ENCODE measurements at places on chromosomes 5 and 9.

GRCh38 chr9:136181784-136182419 is 23.0 kb downstream of the LHX3 start:
- no peak for DNase-seq

DNA sequence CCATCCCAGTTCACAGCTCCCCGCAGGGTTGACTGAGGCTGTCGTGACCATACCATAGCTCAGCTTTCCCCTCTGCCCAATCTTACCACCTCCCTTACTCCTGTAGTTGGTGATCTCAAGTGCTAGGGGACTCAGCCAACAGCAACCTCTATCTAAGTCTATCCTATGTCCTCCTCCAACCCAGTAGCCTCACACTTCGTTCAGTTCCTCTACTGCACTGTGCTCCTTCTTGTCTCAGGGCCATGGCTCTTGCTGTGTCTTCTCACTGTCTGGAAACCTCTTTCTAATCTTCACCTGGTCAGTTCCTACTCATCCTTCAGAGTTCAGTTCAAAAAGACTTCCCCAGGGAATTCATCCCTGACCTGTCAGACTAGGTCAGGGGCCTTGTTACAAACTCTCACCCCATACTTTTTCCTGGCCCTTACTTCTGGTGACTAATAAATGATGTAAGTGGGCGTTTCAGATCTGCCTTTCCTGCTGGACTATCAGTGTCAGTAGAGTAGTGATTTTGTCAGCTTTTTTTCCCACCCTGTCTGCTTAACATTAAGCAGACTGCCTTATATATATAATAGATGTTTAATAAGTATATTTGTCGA is 53.6 kb upstream of the NR3C1 start:
- no peak for DNase-seq

DNA sequence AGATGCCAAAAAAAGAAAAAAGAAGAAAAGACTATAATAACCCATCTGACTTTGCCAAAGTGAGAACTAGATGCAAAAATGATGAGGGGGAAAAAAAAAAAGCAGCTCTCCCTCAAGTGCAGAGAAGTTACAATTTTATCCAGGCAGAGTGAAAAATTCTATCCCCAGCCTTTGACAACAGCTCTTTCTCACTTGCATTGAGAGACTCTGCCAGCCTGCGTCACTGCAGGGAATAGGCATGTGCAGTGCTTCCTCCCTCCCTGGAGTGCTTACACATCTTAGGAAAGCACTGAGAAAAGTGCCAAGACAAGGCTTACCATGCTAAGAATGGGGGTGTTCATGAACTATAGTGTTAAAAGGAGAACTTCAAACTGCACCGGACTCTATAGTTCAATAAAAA is 418.6 kb upstream of the TYRP1 start:
- DNase-seq: no peak

DNA sequence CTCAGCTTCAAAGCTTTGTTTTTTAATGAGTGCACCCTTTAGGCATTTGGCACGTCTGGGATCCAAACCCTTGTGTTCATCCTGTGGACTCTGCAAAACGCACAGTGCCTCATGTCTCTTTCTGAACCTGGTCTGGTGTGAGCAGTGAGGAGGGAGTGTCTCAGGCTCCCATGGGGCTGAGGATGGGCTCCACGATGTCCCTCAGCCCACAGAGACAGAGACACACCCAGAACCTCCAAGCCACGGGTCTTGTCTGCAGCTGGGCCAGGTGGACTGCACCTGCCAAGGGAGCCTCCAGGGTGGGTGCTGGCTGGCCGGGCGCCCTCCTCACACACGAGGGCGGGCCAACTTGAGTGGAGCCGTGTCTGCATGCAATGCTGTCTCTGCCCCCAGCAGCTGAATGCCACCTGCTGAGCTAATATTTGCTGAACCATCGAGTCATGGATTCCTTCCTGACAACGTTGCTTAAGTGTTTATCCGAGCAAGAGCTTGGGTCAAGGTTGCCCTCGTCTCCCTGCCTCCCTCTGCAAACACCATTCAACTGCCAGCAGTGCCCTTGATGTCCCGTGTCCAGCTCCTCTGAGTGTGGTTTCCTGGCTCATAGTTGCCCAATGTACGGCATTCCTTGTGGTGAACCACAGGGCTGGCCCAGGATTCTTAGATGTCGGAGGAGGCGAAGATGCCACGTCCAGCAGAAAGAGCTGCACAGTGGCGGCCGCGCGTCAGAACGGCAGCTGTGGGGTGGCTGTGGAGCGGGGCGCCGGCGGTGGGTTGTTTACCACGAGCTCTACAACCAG is 31.4 kb upstream of the LPCAT1 start:
- no peak for DNase-seq

GRCh38 chr5:33306758-33307157 is 134.0 kb upstream of the TARS1 start:
- DNase-seq: no peak

GRCh38 chr9:80369641-80370040 is 797.9 kb downstream of the TLE4 start:
- DNase-seq: no peak

- DNase-seq: no peak
Observed at GRCh38 chr5:131196331-131196730, 25.6 kb downstream of the LYRM7 start.

- DNase-seq: no peak
Observed at GRCh38 chr9:126173929-126174328, 152.7 kb upstream of the MVB12B start.

- no peak for DNase-seq
Observed at GRCh38 chr5:74017112-74017511, 391.1 kb downstream of the ARHGEF28 start.

GRCh38 chr9:123091459-123091858 is 58.0 kb downstream of the GPR21 start:
- no peak for DNase-seq

- DNase-seq: no peak
Observed at GRCh38 chr9:129983891-129984290, 59.1 kb downstream of the FNBP1 start.

DNA sequence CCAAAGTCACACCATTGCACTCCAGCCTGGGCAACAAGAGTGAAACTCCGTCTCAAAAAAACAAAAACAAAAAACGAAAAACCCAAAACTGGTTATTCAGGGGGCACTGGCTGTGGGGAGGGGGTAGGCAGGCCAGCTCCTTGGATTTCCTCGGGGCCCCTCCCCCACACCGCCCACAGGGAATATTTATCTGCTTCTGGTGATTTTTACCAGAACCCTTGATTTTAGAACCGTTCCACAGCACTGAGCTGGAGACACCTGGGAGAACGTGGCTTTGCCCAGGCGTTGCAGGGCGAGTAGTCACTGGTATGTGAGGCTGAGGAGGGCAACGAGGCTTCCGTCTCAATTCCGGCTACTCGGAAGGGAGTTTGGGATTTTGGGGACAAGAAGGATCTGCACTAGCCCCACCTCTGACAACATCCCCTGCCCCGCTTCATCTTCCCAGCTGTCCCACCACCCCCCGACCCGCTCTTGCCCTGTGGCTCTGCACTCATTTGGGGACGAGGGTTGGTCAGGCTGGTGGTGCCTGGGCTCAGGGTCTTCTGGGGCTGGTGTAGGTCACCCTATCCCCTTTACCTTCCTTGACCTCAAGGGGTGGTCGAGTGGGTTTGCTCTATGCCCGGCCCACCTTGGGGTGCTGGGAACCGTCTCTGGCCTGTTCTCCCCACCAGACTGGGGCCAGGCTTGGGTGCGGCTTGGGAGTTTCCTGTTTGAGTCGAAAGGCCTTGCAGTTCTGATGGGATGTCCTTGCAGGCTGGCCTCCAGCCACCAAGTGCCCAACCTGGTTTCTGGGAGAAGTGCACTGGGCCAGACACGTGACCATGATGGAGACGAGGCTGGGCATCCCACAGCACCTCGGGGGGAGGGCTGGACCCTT is 3.5 kb downstream of the AHRR start:
- no peak for DNase-seq

GRCh38 chr9:96394832-96395496 is 11.5 kb upstream of the SLC35D2 start:
- DNase-seq: no peak

Data from stimulated activated CD4-positive, alpha-beta T cell treated with anti-CD3 and anti-CD28 coated beads, Interleukin-2, amount 100 ng/mL, for 24 hours (primary cell).